ENCODE measurements at places on chromosomes 6 and 20.

- no peak for DNase-seq
These were observed 50.6 kb upstream of the SLC32A1 start for GRCh38 chr20:38673725-38674091.

GRCh38 chr20:63966172-63966943 is 3.4 kb downstream of the ZNF512B start:
- DNase-seq: no peak

DNA sequence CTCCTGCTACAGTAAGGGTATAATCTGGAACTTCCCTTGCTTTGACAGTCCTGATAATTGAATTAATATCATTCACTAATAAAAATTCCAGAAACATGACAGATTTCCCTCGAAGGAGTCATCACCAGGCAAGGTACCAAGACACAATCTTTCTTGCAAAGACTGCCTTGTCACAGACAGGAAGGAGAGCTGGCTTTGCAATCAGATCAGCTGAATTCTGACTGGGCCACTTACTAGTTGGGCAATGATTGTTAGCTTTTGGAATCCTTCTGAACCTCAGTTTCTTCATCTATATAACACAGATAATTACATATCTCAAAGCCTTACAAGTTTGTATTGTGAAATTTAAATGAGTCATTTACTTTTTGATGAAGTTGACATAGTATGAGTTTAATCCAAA is 344.2 kb downstream of the RFPL4B start:
- DNase-seq: no peak

- DNase-seq: no peak
These were observed 21.0 kb downstream of the XRN2 start for GRCh38 chr20:21324126-21324525.

GRCh38 chr6:73513496-73513854 is 7.4 kb downstream of the EEF1A1 start:
- DNase-seq: no peak

GRCh38 chr20:4949833-4950178 is 51.5 kb downstream of the SLC23A2 start:
- no peak for DNase-seq

DNA sequence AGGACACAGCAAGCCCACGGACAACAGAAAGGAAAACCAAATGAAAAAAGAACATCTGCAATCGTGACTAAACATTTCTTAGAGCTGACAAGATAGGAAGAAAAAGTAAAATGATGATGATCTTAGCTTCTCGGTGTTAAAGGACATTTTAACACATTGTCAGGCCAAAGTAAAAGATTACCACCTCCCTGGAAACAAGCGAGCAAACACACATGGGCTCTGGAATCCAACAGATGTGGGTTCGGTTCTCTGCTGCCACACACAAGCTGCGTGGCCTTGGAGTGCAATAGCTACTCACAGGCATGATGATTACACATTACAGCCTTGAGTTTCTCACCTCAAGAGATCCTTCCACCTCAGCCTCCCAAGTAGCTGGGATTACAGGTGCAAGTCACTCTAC is 7.5 kb upstream of the AAR2 start:
- no peak for DNase-seq

DNA sequence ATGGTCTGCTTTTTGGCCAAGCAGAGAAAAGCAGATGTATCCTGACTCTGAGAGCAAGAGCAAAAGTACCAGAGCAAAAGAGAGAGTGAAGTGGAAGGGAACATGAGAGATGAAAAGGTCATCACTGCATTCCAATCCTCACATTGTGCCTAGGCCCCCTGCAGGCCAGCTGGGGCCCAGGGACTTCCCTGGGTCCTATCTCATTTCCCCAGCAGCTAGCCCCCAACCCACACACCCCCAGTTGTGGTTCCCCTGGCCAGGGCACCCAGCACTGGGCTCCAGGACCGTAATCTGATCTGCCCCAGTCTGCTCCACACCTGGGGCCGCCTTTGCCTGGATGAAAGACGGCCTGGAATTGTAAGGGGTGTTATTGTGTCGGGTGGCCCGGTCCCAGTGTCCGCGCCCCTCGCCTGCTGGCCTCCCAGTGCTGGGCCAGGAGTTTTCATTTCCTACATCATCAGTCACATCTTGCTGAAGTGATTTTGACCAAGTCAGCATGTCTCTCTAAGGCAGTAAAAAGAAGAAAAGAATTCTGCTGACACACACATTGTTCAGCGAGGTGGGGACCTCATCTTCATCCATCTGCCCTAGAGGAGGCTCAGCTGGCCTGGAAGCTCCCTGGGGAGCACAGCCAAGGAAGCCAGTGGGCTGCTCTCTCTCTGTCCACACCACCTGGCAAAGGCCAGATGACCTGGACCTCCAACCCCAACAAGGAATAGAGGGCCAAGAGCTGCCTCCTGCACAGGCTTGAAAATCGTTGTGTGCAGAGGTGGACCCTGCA is 4.0 kb upstream of the BMP7 start:
- no peak for DNase-seq

GRCh38 chr6:143958839-143959399 is 49.1 kb downstream of the PLAGL1 start:
- no peak for DNase-seq

GRCh38 chr6:1377526-1377925 is 11.8 kb upstream of the FOXF2 start:
- no peak for DNase-seq

DNA sequence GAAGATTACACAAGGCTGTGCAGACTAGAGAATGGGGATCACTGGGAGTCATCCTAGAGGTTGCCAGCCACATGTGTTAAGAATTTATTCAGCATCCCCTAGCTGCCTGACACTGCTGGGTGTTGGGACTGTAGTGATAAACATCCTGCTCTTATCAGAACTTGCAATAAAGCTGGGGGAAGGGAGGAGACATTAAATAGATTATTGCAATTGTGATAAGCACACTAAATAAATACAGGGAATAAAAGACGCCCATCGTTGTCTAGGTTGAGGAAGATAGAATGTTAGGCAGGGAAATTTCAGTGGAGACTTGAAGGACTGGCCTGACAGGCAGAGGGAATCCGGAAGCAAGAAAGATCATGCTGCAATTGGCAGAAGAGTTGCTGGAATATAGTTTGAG is 33.2 kb upstream of the TRAM2 start:
- no peak for DNase-seq

GRCh38 chr6:169029861-169030260 is 223.8 kb downstream of the THBS2 start:
- no peak for DNase-seq

DNA sequence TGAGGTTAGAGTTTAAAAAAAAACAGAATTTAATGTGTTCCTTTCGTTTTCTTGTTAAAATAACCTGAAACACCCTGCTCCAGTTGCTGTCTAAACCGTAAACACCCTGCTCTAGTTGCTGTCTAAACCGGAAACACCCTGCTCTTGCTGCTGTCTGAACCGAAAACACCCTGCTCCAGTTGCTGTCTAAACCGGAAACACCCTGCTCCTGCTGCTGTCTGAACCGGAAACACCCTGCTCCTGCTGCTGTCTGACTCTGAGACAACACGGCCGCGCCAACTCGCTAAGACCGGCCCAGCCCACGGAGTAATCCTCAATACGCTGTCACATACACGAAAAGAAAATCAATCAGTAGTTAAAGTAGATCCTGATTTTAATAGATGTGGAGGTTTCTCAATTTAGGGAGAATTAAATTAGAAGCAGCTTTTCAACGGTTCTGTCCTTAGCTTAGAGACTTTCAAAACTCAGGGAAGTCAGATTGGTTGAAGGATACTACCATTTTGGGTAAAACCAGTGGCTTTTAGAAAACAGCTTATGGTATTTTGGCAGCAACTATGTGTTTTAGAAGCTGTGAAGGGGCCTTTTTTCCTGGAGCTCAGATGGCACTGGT is 98.3 kb downstream of the RAMACL start:
- DNase-seq: peak; percentile 30

- DNase-seq: no peak
These were observed 58.2 kb downstream of the LINC00237 start for GRCh38 chr20:21047981-21048380.

DNA sequence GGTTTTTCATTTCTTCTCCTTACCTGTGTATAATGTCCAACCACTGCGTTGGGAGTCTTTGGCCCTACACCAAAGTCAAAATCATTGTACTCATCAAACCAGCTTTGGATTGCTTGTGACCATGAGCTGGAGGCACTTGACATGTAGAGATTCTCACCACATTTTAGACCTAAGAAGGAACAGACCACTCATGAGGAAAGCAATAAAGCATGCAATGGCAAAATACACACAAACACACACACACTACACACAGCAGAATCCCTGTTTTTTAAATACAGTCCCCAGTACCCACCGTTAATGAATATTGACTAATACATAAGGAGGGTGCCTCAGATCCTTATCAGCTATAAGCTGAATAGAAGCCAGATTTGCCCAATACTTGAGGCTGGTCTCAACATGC is 10.5 kb downstream of the CRISP3 start:
- no peak for DNase-seq

- no peak for DNase-seq
These were observed 48.4 kb upstream of the THEMIS start for GRCh38 chr6:127949251-127949650.

DNA sequence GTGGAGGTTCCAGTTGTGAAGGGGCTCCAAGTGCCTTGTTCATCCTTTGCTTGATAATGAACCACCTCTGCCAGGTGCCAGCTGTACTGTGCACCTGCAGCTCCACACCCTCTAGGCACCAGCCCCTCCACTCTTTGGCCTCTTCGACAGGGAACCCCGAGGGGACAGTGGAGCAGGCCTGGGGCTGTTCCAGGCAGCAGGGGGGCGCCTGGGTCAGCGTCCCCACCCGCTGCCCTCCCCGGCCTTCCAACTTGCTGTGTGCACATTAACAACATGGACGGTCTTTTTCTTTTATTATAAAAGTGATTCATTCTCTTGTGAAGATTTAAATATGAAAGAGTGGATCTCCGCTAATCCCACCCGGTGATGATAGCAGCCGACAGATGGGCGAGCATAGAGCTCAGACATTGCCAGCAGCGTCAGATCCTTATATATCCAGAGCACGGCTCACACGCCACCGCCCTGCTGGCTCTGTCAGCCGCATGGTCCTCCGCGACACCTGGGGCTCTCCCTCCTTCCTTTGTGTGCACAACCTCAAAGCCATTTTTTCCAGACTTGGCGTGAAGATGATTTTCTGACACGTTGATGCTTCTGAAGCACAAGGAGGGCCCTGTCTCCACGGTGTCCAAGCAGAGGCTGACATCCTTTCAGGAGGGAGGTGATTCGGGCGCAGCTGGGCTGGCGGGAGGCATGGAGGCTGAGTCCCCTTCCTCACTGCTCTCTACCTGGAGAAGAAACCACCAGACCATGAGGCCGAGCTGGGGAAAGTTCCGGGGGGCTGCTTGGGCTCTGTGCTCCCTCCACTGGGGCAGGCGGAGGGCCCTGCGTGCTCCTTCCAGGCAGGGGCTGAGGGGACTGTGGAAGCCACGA is 22.2 kb upstream of the MRGBP start:
- no peak for DNase-seq

DNA sequence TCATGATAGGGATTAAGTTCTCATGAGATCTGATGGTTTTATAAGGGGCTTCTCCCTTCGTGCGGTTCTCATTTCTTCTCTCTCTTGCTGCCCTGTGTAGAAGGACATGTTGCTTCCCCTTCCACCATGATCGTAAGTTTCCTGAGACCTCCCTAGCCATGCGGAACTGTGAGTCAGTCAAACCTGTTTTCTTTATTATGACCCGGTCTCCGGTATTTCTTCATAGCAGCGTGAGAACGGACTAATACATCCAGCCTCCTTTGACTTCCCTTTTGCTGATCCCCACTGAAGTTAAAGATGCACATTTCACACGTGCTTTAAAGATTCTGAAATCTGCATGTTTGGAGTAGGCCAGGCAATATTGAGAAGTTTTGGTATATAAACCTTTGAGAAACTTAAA is 543.1 kb downstream of the PRKN start:
- DNase-seq: no peak

DNA sequence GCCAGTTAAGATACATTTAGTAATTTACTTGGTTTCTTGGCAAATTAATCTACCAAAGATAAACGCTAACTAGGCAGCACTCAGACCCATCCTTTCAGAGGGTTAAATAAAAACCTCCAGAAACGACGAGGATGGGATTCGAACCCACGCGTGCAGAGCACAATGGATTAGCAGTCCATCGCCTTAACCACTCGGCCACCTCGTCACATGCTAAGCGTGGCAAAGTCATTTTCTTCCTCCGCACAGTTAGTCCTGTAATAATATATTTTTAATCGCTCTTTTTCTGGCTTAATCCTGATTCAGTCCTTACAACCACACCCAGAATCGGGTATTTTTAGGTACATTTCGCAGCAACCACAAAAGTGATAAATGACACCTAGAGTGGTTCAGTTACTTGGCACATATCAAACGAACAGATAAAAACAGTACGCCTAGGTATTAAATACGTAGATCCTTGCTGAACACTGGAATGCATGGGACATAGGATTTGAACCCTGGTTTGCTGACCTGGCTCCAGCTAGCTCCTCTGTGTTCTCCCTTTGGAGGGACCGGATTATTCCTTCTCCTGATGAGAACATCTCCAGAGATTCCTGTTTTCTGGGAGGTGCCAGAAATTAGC is 71.6 kb downstream of the GPX5 start:
- no peak for DNase-seq

GRCh38 chr6:158697811-158698210 is 48.0 kb downstream of the SYTL3 start:
- no peak for DNase-seq

DNA sequence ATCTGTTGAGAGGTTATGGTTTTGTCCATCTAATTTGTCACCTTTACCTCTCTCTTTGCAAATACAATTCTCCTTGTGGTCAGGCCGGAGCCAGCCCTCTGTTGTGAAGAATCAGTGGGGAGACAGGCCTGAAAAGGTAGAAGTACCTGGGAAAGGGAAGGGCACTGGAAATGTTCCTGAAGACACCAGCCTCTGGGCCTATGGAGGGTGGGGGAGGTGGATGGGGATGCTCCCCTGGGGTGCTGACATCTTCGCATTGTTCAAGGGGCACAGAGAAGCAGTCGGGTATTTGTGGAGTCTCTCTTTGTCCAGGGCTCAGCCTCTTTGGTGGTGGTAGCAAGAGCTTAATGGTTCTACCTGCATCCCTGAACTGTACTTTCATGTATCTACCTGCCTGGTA is 24.4 kb upstream of the AFDN start:
- DNase-seq: no peak

- no peak for DNase-seq
These were observed 3.2 kb upstream of the MCCD1 start for GRCh38 chr6:31525553-31525931.

DNA sequence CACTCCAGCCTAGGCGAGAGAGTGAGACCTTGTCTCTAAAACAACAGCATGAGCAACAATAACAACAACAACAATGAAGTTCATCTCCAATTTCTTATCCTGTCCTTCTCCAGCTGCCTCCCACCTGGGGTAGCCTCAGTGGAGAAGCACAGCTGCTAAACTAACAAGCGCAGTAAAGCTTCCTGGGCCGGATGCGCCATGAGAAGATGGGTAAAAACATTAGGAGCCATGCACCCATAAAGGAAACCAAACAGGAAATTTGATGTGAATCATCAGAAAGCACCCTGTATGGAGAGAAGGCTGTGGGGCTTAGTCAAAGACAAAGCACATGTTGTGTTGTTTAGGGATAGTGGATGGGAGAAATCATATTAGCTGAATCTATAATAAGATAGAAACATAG is 61.1 kb upstream of the CCN6 start:
- no peak for DNase-seq

GRCh38 chr6:2111162-2111677 is 134.2 kb downstream of the GMDS start:
- no peak for DNase-seq

All from right renal cortex interstitium (tissue), 3 donors.